ENCODE measurements at places on chromosomes 11 and 22.

- no peak for DNase-seq
Observed at GRCh38 chr11:1541474-1542204, 30.4 kb downstream of the DUSP8 start.

DNA sequence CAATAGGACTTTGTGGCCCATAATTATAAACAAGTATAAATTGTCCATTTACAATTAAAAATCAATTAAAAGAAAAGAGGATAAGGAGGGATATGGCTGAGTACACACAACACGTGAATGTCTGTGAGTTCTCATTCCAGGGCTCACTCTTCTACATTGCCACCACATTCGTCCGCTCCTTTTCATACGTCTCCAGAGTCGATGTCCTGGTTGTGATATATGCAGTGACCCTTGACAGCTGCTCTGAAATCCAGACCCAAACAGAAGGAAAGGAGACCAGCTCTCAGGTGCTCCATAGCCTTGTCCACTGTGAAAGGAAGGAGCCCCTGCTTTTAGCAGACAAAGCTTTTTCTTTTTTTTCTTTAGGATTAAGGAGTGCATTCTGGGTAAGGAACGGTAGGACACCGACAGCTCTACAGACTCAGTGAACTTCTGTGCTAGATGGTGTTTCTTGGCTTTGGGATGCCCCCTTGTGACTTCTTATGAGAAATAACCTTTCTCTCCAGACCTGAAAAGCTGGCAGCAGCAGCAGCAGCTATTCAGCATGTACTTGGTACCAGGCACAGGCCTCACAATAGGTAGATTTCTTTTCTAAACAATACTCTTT, 19.7 kb upstream of the DNAJB13 start:
- peak; percentile 52 for DNase-seq

GRCh38 chr22:42792909-42793847, 63.9 kb downstream of the ARFGAP3 start:
- no peak for DNase-seq

DNA sequence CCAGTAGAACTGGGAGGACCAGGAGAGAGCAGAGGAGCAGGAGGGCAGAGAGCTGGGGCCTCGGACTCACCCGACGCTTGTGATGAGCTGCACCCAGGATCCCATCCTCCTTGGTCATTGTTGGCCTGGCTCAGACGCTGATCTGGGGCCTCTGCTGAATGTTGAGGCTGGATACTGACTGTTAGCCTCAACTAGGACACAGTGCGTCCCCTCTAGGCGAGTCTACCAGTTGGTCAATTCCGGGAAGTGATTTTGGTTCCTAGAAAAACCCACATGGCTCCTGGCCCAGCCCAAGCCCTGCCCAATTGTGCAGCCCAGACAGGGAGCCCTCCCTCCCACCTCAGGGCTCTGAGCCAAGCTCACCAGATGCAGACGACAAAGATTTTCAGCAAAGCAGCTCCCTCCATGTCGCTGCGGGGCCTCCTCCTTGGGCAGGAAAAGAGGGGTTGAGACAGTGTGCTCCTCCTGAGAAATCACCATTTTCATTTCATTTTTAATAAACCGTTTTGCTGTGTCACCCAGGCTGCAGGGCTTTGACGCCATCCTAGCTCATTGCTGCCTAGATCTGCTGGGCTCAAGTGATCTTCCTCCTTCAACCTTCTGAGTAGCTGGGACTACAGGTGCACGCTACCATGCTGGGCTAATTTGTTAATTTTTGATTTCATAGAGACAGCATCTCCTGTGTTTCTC, at the start of gene APOL4:
APOL4 (minus strand) TSS at position 180 of the 690 bp plus-strand sequence; CDS start at position 105, 75 bp downstream.
- no peak for DNase-seq

DNA sequence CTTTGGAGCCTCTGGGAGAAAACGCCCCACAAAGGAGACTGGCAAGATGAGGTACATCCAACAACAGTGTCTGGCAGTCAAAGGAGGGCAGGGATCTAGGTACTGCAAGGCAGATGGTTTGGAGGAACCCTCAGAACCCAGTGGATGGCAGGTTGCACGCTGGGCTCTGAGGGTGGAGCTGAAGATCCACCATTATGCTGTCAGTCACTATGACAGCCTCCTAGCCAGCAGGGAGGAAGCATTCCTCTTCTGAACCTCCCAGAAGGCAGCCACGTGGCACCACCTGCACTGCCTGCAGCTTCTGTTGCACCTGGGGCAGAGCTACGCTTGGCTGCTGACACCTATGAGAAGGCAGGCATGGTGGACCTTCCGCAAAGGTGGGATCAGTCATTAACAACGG, 40.2 kb downstream of the HTR3A start:
- no peak for DNase-seq

DNA sequence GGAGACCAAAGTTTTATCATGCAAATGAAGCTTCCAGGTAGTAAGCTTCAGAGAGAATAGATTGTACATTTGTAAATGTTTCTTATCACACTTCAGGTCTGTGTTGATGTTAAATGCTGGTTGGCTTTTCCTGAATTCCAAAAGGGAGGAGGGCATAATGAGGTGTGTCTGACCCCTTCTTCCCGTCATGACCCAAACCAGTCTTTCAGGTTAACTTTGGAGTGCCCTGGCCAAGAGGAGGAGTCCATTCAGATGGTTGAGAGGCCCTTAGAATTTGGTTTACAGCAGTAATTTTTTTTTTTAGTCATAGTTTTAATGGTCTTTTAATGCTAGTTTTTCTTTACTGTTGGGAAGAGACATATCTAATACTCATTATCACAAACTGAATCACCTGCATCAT, 2.5 kb downstream of the OR6X1 start:
- DNase-seq, result no peak

DNA sequence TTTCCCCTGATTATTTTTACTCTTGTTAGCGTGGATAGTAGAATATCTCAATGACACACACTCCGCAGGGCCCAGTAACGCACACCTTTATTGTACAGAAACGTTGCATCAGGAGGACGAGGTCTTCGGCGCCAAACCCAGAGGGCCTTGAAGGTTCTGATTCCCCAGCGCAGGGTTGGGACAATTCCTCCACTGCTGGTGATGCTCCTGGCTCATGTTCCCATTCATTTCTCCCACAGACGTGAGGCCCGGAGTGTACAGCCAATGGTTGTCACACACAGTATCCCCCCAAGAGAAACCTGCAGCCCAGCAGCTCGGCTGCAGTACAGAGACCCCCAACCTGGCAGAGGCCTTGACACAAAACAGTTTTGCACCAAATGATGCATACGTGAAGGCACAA, 6.1 kb upstream of the ANO1 start:
- DNase-seq, result no peak

Data from AG09309 (cell line).